ENCODE measurements at places on chromosomes 3 and 15. TPM values are rescaled to one million over a fixed set of nuclear protein-coding genes. Genes with fewer than 3 reads are reported as not detected.

GRCh38 chr15:70152070-70152480 is 54.4 kb upstream of the TLE3 start:
- DNase-seq: peak; percentile 69

GRCh38 chr3:176714034-176714433 is 483.2 kb downstream of the TBL1XR1 start:
- no peak for DNase-seq

DNA sequence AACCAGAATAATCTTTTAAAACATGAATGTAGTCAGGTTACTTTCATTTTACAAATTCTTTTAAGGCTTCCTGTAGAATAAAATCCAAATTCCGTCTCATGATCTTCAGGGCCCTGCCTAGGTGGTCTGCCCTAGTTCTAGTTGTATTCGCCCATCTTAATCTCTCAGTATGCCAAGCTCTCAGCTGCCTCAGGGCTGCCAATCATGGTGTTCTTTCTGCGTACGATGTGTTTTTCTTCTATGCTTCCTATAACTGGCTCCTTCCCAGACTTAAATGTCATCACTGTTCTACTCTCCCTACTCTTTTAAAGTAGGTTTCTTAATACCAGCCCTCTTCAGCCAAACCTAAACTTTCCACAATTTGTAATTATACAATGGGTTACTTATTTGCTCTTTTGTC is 107.4 kb downstream of the GREM1 start:
- no peak for DNase-seq

GRCh38 chr3:16808393-16809107 is 76.2 kb upstream of the PLCL2 start:
- no peak for DNase-seq

DNA sequence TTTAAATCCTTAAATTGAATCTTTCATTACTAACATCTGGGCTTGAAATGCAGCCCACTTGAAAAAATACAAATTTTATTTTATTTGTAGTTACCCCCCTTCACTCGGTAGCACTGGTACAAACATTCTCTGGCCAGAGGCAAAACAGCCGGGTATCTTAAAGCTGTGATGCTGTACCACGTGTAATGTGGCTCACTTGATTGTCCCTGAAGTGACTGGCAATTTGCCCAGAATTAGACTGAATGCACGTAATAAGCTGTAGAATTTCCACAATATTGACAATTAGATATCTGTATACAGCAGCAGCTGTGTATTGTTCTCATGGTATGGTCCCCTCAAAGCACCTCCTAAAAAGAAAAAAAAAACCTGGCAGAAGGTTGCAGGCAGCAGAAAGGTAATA is 192.8 kb upstream of the TBC1D5 start:
- DNase-seq: no peak

DNA sequence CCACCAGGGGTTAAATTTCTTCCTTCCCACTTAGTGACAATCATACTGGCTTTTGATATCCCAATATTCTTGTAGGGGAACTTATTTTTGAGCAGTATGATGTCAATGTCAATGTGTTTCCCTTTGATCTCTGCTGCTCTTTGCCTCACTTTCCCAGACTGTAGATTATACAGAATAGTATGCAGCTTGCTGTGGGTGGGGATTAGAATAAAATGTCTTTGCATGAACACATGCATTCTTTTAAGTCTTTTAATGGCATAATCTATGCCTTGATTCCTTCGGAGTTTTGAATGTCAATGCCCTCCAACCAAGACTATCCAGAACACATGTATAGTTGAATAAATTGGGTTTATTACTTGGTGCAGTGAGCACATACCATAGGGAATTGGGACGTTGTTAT is 125.5 kb downstream of the IL20RB start:
- no peak for DNase-seq

DNA sequence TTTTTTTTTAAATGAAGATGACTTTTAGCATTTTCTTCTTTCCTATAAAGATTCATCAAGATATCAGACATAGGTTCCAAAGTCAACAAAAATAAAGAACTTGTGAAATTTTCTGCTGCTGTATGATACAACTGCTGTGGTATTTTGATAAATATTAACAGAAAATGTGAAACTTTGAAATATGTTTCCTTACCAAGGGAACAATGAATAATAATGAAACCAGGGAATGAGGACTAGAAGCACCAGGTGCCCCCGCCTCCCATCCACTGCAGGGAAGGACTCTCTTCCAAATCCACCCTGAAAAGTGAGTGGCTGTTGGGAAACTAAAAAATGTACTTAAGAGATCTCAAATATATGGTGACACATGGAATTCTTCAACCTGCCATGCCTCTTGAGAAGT is 198.4 kb downstream of the FHIT start:
- DNase-seq: no peak

DNA sequence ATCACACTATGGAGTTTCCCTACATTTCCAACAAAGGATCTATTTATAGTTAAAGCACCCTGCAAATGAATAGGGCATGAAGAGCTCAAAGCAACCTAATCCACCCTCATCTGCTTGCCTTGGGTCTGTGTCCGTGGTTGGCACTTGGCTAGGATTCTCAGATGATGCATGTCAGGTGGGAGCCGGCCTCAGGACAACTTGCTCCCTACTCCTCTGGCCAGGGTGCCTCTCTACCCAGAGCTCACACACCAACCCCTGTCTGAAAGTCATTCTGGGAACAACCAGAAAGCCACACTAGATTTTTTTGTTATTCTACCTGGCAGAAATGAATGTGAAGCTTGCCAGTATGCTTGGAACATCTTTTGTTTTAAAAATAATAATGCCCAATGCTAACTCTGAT is 13.2 kb downstream of the ARHGEF3 start:
- DNase-seq: no peak

GRCh38 chr3:5019411-5020241 is 40.4 kb downstream of the BHLHE40 start:
- no peak for DNase-seq

- DNase-seq: no peak
These were observed 65.2 kb downstream of the TBL1XR1 start for GRCh38 chr3:177131927-177132636.

- DNase-seq: no peak
These were observed 24.2 kb downstream of the AGBL1 start for GRCh38 chr15:86103825-86104224.

The SLC28A1 gene
- total RNA-seq: not detected

The EPHB1 gene
- not detected for total RNA-seq

The FRMD4B gene
- 5.1 TPM for total RNA-seq

The CA12 gene
- total RNA-seq: 4.8 TPM

The ZNF619 gene
- total RNA-seq: 2.2 TPM

The ZIC1 gene
- total RNA-seq: 24.3 TPM

The CMTM8 gene
- total RNA-seq: not detected

The LTK gene
- not detected for total RNA-seq

Data from MG63 (cell line).